GM12878 (cell line): ENCODE measurements at places on chromosomes 4 and X. TPM values are rescaled to one million over a fixed set of nuclear protein-coding genes. Genes with fewer than 3 reads are reported as not detected.

SSX4 gene
- polyA plus RNA-seq = not detected in 2 replicates

DNA sequence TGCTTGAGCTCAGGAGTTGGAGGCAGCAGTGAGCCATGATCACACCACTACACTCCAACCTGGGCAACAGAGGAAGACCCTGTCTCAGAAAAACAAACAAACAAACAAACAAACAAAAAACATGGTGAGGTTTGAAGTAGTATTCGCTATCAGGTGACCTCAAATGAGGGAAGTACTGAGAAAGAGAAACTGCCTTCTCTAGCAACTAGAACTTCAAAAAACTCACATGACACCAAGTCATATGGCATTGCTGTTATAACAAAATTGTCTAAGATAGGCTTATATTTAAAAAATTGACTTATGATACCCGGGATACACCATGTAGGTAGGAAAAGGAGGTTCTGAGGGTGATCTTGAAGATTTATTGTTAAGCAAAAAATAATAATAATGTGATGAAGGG, 10.3 kb downstream of the MPP1 start:
- no peak for DNase-seq
- H3K4me1 ChIP-seq = no peaks in the 10 kb centered on the region
- H3K27me3 ChIP-seq = no peaks in the 10 kb centered on the region
- H3K27ac ChIP-seq = no peak overlapping the region

- no peaks in the 10 kb centered on the region for H3K27me3 ChIP-seq
- H3K36me3 ChIP-seq = no peaks in the 10 kb centered on the region
- H3K27ac ChIP-seq = no peak overlapping the region
- no peak overlapping the region for H3K4me3 ChIP-seq
- peak; percentile 33 for DNase-seq
Measured at GRCh38 chr4:114025176-114025777, 45.8 kb upstream of the ARSJ start.

GRCh38 chr4:2417226-2417764, 1.1 kb downstream of the ZFYVE28 start:
- H3K4me3 ChIP-seq = peak overlapping the region; percentile 67; the same call in 1 of the 2 replicates
- H3K36me3 ChIP-seq = no peaks in the 10 kb centered on the region
- DNase-seq = no peak
- peaks cover 12% of the 10 kb centered on the region for H3K27me3 ChIP-seq
- no peak overlapping the region for H3K27ac ChIP-seq

- no peak overlapping the region for H3K27ac ChIP-seq
- no peaks in the 10 kb centered on the region for H3K36me3 ChIP-seq
- H3K4me1 ChIP-seq = no peaks in the 10 kb centered on the region
- no peaks in the 10 kb centered on the region for H3K27me3 ChIP-seq
Measured at GRCh38 chrX:21926527-21927278, 13.8 kb upstream of the SMS start.

- H3K4me3 ChIP-seq = no peak within 1 kb of the TSS
- no peaks in the 10 kb centered on the region for H3K27me3 ChIP-seq
- no peaks in the 10 kb centered on the region for H3K4me1 ChIP-seq
- no peaks in the 10 kb centered on the region for H3K36me3 ChIP-seq
- DNase-seq = no peak
- H3K27ac ChIP-seq = no peak within 1 kb of the TSS
Measured at GRCh38 chr4:76420762-76421581, at the start of gene CCDC158. TSS of gene CCDC158 (minus strand) at chr4:76421141. CDS start at chr4:76403207, 17,934 bp downstream.

GRCh38 chr4:152448854-152449253, 87.0 kb downstream of the FBXW7 start:
- H3K27ac ChIP-seq = no peak overlapping the region
- no peak for DNase-seq
- no peaks in the 10 kb centered on the region for H3K4me1 ChIP-seq
- no peaks in the 10 kb centered on the region for H3K27me3 ChIP-seq
- H3K36me3 ChIP-seq = no peaks in the 10 kb centered on the region; the same call in none of the 2 replicates
- no peak overlapping the region for H3K4me3 ChIP-seq
